ENCODE measurements at places on chromosomes 2 and 18.
A peak's percentile ranks its signal among the peaks of the same experiment; 100 is the strongest.

GRCh38 chr2:237879058-237879430 lies 19.6 kb downstream of the RAMP1 start:
- DNase-seq: no peak

DNA sequence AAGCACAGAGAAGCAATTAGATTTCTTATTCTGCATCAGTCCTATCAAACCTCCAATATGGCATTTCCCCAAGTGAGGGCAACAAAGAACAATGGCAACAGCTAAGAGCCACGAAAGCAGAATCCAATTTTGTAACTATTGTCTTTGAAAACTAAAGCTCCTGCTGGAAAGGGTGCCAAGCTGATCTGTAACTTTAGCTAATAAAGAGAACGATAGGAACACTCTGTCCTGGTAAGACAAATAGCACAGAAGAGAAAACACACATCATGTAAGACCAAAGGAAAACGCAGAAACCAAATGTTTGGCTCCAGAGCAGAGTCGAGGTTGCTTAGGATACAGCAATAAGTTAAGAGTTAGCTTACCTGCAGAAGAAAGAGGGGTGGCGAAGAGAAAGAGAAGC lies 160.5 kb downstream of the STK39 start:
- no peak for DNase-seq

DNA sequence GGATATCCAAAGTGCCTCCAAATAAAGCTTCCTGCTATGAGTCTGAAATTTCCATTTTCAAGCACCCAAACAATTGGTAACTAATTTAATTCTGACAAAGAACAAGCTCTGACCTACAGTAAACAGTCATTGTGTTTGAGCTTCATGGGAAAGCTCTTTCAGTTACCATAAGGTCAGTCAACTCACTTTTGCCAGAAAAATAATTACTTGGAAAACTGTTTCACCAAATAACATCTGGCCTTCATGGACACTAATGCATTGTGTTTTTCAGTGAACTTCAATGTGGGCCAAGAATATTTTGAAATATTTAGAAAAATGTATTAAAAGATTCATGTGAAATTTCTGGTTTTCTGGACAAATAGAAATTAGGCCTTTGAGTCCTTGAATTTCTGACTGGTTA lies 369.9 kb downstream of the GALR1 start:
- DNase-seq: no peak

GRCh38 chr2:224832207-224832606 lies 116.0 kb upstream of the CCDC195 start:
- DNase-seq: no peak

DNA sequence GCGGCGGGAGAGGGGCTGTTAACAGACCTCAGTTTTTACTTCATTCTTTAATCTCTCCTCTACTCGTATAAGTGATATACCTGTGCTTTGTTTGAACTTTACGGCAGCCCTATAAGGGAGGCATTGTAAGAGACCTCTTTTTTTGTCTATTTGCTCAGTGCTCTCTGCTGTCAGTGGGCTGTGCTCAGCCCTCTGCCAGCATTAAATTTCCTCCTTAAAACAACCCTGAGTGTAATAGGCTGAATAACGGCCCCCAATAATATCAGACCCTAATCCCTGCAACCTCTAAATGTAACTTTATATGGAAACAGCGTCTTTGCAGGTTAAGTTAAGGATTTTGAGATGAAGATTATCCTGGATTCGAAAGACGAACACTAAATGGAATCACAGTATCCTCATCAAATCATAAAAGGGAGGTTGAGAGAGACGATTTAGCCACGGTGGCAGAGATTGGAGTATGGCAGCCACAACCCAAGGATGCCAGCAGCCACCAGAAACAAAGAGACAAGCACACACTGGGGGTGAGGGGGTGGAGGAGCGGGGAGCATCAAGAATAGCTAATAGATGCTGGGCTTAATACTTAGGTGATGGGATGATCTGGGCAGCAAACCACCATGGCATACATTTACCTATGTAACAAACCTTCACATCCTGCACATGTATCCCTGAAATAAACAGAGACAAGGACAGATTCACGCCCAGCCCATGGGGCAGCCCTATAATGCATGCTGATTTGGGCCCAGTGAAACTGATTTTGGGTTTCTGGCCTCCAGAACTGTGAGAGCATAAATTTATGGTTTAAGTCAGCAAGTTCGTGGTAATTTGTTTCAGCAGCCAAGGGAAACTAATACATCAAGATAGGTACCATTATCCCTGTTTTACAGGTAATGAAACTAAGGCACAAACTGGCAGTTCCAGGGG lies 894 bp upstream of the FARSB start:
- DNase-seq: no peak

GRCh38 chr2:31239593-31240177 lies 5.7 kb downstream of the EHD3 start:
- no peak for DNase-seq

- no peak for DNase-seq
Measured at GRCh38 chr2:96240341-96241038, 25.3 kb downstream of the TMEM127 start.

GRCh38 chr2:232537499-232537898 lies 2.0 kb upstream of the CHRNG start:
- DNase-seq: no peak

GRCh38 chr2:144694456-144694855 lies 174.5 kb upstream of the ZEB2 start:
- DNase-seq: no peak

- no peak for DNase-seq
Measured at GRCh38 chr2:231717281-231718171, 9.2 kb downstream of the PTMA start.

- no peak for DNase-seq
Measured at GRCh38 chr2:208366215-208367127, 40.1 kb upstream of the PTH2R start.

DNA sequence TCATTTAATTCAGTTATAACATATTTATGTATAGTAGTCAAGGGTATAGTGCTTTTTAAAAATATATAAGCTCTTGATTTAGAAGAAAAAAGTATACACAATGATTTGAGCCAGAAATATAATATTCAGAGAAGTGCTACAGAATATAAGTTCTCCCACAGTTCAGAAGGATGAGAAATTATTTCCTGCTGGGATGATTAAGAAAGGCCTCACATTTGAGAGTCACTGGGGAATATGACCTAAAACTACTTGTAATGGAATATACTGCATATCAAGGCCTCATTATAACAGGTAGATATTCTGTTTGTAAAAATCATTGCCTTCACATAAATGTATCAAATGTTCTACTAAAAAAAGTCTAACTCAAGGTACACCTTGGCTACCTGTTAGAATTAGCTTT lies 203.5 kb downstream of the MBD2 start:
- DNase-seq: no peak

DNA sequence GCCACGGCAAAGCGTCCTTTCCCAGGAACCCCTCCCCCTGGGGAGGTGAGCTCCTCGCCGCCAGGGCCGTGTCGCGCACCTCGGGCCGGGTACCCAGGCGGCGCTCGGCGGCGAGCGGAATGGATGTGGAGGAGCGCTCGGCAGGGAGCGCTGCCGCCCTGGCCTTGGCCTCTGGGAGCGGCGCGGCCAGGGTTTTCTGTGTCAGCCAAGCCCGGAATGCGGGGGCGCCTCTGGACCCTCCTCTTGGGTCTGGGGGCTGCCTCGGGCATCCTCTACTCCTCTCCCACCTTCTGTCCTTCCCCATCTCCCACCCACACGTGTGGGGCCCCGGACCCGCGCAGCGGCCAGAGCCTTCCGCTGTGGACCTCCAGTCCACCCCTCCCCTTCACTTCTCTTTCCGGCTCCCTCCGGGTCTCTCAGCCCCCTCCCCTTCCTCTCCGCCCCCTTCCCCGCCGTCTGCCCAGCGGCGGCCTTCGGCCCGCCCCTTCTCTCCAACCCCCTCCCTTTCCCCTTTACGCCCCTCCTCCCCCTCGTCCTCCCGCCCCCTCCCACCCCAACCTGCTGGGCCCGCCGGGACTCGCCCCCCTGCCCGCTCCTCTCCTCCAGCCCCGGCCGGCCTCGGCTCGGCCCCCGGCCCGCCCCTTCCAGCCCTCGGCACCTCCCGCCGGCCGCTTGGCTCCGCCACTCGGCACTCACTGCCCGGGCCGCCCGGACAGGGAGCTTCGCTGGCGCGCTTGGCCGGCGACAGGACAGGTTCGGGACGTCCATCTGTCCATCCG lies at the start of gene MERTK:
TSS of gene MERTK (plus strand) at position 684 of the 779 bp plus-strand sequence. CDS start 129 bp downstream, outside the sequence.
- DNase-seq: peak; percentile 32

- no peak for DNase-seq
Measured at GRCh38 chr2:42925742-42926433, 133.5 kb upstream of the HAAO start.

GRCh38 chr2:40488101-40488601 lies 36.3 kb upstream of the SLC8A1 start:
- DNase-seq: no peak

DNA sequence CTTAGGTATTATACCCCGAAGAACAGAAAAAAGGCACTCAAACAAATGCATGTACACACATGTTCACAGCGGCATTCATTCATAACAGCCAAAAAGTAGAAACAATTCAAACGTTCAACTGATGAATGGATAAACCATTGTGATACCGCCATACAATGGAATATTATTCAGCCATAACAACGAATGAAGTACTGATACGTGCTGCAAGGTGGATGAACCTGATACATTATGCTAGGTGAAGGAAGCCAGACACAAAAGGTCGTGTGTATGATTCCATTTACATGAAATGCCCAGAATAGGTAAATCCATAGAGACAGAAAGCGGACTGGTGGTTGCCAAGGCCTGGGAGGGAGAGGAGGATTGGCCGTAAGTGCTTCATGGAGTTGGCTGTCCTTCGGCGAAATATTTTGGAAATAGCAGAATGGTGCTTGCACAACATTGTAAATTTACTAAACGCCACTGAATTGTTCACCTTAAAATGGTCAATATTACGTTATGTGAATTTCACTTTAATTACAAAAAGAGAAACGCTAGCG lies 750 bp upstream of the RMP24 start:
- no peak for DNase-seq

DNA sequence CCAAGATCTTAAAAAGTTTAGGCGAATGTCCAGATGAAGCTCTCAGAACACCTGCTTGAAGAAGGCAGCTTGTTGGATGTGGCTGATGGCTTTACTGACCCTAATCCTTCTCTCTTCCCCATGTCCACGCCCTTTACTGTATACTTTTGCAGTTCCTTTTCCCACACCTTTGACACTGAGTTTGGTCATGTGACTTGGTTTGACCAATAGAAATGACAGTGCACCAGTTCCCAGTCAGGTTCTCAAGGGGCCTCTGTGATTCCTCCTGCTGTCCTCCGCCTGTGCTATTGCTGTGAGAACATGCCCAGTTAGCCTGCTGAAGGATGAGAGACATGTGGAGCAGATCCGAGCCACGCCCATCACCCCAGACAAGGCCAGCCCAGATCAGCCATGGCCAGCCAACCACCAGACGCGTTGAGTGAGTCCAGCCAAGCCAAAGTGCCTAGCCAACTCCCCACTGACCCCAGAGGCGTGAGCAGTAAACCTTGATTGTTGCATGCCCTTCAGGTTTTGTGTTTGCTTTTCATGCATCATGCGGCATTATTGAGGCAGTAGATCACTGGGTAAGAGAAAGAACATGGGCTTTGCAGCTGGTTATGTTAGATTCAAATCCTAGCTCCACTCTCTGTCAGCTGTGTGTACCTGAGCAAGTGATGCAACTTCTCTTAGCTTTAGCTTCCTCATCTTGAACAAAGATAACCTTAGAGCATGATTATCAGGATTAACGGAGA lies 258.0 kb upstream of the SIX2 start:
- DNase-seq: no peak

DNA sequence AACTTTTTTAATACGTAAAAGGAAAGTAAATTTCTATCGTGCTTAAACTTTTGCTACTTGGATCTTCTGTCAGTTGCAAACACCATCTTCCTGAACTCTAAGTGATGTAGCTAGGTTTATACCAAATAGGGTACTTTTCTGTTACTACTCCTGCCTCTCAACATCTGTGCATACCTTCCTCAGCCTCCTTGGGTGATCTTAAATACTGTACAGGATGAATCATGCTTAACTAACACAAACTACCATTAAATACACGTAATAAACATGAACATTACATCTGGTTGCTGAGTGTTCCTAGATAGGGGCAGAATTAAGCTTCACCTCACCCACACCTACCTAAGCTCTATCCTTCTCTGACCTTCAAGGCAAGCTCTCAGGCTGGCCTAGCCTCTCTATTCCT lies 398.0 kb downstream of the TXNL1 start:
- DNase-seq: no peak

DNA sequence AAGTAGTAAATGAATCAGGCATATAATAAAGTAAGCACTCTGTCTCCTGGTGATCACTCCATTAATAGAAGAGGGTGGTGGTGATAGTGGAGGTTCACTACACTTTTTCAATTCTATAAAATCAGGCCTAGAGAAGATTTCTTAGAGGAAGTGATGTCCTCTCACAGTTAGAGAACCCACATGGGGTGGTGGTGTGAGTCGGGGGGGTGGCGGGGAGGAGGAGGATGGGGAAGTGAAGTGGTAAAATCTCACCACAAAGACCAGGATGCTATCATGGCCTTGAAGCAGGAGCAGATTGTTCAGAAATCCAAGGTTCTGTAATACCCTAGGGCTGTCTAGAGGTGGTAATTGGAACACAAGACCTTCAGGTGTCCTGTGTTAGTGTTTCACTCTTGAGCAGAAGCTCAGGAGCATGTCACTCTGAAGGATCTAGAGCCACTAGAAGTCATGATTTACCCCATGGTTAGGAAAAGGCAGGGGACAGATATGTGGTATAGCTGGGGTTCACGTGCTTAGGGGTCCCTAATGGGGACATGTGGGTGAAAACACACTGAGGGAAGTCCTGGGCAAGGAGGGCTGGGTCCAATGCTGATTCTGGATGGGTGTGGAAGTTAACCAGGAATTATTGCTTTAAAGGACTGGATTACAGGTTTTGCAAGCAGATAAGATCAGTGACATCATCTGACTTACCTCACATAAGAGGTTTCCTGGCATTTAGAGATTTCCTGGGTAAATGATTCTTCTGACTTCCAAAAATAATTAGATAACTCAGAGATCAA lies 31.0 kb downstream of the RNF125 start:
- DNase-seq: no peak

DNA sequence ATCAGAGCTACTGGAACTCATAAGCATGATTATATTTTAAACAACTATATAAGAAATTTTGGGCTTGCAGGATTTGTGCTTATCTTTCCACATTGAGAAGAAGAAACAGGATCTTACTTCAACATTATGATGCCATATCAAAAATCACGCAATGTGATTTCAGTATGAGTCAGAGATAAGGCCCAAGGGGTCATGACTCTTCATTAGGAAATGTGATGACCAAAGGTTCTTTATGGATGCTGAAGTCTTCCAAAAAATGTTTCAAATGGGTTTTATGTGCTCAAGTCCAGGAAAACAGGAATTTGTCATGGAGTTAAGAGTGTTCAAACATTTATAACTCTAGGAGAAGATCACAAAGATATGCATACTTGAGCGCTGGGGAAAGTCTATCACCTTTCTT lies 7.8 kb upstream of the SERPINB2 start:
- no peak for DNase-seq

DNA sequence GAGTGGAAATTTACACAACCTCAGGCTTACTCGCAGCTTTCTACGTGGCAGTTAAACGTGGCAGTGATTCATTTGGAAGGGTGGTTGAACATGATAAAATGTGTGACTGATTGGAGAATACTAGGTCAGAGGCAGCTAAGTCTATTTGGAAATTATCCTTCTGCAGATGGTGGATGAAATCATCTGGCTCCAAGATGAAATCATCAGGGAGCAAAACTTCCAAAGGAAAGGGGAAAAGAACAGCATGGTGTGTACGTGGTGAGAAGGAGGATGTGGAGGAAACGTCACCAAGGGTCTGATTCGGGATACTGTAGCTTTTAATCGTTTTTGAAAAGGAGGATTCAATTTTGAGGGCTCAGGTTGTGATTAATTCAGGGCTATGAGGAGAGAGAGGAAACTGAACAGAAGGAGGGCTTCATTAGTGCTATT lies 47.9 kb downstream of the COL3A1 start:
- DNase-seq: no peak

Data from activated CD4-positive, alpha-beta T cell treated with anti-CD3 and anti-CD28 coated beads, Interleukin-2, amount 50 U/mL, for 24 hours (primary cell).